ENCODE measurements at places on chromosomes 5 and 9.
A peak's percentile ranks its signal among the peaks of the same experiment; 100 is the strongest.

DNA sequence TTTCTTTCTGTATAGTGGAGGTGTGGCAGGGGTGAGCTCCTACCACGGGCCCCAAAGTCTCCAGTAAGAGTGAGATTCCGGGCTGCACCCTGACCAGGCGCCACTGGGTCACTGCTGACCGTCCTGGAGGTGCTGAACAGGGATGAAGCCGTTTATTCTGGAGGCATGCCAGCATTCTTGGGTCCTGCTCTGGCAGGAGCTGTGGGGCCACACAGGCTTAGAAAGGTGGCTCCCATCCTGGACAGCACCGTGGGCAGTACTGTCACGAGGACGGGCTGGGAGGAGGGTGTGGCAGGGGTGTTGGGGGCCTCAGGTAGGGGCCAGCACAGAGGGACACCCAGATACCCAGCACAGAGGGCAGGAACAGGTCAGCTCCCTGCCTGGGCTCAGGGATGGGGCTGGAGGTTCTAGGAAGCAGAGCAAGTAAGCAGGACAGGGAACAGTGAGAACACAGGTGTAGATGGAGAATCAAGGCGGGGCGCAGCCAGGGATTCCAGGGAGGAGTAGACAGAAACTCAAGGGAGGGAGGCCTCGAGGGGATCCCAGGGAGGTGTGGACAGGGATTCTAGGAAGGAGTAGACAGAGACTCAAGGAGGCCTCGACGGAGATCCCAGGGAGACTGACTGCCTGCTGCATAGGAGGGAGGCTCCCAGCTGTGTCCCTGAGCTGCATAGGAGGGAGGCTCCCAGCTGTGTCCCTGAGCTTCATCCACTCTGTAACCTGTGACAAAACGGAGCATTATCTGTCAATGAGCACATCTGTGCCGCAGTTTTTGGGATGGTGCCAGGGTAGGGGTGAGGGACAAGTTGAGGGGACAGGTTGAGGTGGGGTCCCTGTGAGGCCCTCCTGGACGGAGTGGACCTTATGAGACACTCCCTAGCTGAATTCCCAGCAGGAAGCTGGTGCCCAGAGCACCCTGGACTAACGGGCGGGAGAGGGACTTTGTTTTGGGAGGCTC lies 1.1 kb upstream of the PLEKHG4B start:
- DNase-seq = no peak

DNA sequence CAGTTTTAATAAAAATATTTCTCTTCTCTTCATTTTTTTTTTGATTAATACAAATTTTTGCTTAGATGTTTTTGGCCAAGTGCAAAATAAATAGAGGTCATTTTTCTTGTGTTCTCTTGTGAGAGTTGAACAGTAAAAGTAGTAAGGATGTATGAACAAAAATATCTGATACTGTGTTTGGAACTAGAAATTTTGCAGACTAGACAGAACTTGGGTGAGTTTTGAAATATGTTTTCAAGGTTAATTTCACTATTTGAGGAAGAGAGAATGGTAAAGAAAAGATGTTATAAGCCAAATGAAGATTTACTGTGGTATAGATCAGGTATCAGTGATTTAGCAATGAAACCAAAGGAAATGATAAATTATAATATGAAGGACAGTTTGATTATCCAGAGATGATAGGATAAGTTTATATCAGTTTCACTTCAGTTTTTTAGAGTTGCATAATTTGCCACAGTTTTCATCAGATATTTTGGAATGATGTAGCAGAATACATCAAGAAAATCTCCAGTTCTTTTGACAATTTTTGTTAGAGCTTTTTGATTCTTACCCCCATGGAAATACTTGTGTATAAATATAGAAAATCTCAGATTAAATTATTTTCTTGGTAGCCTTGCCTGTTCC lies 147.9 kb upstream of the VCAN start:
- peak; percentile 18 for DNase-seq

- no peak for DNase-seq
Measured at GRCh38 chr5:13913962-13914361, 30.5 kb downstream of the DNAH5 start.

DNA sequence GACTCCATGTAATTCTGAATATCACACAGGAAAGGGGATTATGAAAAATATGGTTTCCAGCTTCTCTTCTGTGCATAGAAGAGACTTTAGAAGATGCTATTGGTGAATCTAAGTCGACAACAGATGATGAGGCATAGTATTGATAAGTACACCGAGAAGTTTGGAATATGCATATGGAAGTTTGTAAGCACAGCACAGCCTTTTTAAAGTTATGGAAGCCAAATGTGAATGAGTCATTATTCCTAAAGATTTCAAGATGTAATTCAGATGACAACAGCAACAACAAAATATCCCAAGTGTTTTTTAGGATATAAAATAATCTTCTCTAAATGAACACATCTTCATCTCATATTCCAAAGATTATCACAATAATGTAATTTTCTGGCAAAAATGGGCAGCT lies 1723.3 kb downstream of the EFNA5 start:
- no peak for DNase-seq

- DNase-seq = no peak
Measured at GRCh38 chr9:127987103-127987614, 6.4 kb upstream of the EEIG1 start.

DNA sequence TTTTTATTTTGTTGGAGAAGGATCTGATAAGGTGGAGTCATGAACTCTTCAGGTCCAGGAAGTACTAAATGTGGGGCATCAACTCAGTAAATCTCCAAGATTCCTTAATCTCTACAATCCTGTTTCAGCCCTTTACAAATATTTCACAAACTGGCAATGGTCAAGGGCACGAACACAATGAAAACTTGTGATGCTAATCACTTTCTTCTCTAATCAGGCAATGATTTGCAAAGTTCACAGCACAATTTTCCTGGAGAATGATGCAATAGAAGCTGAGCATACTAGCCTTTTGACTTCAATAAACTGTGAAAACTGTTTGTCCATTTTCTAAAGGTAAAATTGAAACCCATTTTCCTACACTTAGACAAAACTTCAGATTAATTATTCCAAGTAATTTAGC lies 16.9 kb downstream of the GDF9 start:
- DNase-seq = no peak

- no peak for DNase-seq
Measured at GRCh38 chr5:137935190-137935589, 45.9 kb downstream of the PKD2L2 start.

GRCh38 chr5:83281658-83282057 lies 189.9 kb upstream of the VCAN start:
- DNase-seq = no peak

DNA sequence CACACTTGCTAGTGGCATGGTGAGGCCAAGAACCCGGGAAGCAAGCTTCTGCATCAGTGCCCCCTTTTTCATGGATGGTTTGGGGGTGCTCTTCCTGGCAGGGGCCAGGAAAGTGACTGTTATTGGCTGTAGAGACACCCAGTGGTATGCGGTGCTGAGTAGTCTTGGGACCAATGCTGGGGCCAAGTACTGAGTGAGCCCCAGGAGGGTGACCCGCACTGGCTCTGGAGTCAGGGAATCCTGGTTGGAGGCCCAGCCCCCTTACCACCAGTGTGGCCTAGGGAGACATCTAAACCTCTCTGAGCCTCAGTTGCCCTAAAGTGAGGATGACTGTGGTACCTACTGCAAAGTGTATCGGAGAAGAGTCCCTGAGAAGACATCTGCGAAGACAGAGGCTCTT lies 41.2 kb upstream of the SYNPO start:
- DNase-seq = no peak

GRCh38 chr9:2991292-2991691 lies 147.4 kb upstream of the PUM3 start:
- DNase-seq = no peak

- no peak for DNase-seq
Measured at GRCh38 chr5:170576602-170577535, 73.0 kb downstream of the KCNIP1 start.

- DNase-seq = peak; percentile 69
Measured at GRCh38 chr5:127425868-127426267, 91.6 kb upstream of the PRRC1 start.

DNA sequence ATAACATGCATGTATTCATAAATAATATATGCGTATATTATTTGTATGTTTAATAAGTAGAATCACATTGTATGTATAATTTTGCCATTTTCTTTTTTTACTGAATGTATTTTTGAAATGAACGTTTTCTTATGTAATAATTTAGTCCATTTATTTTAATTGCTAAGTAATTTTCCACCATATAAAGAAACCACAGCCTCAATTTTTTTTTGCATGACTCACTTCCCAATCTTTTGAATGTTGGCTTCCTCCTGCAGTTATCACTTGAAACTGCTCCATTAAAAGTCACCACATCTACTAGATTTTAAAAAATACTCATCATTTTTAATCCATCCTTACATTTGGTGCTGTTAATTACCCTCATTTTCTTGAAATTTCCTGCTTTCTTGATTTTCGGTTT lies 363.3 kb upstream of the MEF2C start:
- DNase-seq = peak; percentile 63

GRCh38 chr5:19408149-19408548 lies 579.9 kb downstream of the CDH18 start:
- no peak for DNase-seq

GRCh38 chr9:33177086-33177485 lies 9.9 kb upstream of the B4GALT1 start:
- DNase-seq = no peak

GRCh38 chr9:30982301-30982700 lies 1402.1 kb upstream of the ACO1 start:
- no peak for DNase-seq

- no peak for DNase-seq
Measured at GRCh38 chr5:109529520-109529919, 119.7 kb upstream of the PJA2 start.

DNA sequence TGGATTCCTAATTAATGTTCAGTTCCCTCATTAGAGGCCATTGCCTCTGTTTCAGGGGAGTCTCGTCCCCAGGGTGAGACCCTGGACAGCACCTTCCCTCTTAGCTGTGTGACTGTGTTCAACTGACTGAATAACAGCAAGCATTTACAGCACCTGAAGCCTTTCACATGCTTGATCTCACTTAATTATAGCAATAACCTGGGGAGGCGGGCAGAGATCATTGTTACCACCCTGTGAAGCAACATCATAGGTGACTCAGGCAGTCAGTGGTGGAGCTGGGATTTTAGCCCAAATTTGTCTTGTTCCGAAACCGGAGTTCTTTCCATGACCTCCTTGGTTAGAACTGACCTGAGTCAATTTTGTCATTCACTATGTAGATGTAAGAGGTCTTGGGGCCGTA lies 105.2 kb upstream of the RAD23B start:
- no peak for DNase-seq

DNA sequence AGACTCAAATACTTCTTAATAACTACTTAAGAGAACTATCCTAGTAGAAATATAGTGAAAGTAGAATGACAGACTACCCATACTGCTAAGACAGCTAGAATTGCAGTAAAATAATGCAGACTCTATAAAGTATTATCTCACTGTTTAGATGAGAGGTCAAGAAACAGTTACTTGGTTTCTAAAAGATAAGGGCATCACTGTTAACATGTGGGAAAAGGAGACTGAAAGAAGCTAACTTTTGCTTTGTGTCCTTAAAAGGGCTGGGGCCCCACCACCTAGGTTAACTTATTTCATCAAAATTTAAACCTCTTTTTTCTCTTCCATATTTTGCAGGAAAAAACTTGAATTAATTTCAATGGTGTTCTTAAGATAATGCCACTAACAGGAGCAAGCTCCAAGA lies 204.3 kb downstream of the CNTLN start:
- DNase-seq = peak; percentile 51

GRCh38 chr5:443239-444151 lies 519 bp downstream of the EXOC3 start:
- peak; percentile 49 for DNase-seq

DNA sequence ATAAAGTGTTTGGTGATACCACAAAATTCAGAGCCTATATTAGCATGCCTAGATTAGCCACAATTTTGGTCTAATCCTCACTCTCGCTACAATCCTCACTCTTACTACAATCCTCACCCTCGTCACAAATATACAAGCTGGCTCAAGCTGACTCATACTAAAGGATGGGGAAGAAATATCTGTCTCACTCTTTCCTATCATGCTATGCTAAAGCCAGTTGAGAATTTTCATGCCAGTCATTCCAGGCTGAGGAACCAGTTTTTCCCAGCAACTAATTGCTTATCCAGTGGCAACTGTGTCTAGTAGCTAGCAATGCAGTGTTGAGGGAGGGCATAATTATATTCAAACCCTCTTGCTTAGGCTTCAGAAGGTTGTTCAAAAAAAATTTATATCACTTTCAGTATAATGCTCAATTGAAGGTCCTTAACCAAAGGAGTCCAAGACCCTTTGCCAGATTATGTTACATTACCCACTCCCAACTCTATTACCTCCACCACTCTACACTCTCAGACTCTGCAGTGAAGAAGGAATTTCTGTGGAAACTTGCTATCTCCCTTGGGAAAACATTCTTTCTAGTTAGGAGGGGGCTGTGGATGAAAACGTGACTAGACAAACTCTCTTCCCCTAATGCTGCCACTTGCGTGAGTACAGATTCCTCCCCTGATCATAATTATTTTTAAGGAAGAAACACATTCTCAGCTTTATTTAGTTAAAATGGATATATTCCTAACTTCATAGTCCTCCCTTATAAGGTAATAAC lies 810.3 kb upstream of the ACO1 start:
- DNase-seq = no peak

DNA sequence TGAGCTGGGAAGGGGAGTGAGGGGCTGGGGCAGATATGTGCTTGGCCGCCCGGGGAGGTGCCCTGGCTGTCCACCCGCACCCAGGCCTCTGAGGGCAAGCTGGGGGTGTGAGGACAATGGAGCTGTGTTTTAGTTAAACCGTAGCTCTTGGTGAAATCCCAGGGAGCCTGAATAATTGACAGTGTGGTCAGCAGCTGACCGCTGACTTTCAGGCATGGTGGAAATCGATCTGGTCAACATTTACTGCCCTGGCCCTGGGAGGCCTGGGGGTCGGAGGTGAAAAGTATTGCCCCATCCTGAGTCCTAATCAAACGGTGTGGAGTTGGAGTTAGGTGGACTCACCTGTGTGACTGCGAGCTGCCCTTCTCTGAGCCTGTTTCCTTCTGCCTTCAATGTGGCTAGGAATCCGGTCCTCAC lies 31.2 kb upstream of the CRB2 start:
- no peak for DNase-seq

DNA sequence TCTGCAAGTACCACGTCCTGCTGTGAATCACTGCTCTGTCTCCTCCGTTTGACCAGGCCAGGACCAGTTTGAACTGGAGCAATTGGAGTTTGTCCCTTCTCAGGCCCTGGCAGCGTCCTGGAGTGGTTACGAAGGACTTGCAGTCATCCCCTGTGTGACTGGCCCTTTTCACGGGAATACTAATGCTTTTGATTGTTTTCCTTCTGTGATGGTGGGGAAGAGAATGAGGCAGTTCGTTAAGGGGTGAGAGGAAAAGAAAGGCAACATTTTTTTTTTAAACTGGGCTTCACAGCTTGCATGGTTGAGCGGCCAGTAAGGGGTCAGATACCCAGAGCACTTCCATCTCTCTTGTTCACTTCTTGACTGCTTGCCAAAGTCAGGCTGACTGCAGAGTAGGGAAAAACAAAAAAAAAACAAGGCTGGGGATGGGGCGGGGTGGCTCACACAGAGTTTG lies 153.5 kb upstream of the STK32A start:
- DNase-seq = no peak

GRCh38 chr5:126613941-126614592 lies 13.3 kb downstream of the PHAX start:
- no peak for DNase-seq

- peak; percentile 11 for DNase-seq
Measured at GRCh38 chr5:16673241-16674201, 56.7 kb upstream of the RETREG1 start.

GRCh38 chr5:57229313-57229712 lies 55.5 kb downstream of the GPBP1 start:
- no peak for DNase-seq

Data from hematopoietic multipotent progenitor cell treated with erythropoietin and hydrocortisone succinate and interleukin-3 and kit ligand, for 4 days (in vitro differentiated cells).